Heart right ventricle (tissue), 16 donors: ENCODE measurements at places on chromosomes 16 and 17. TPM values are rescaled to one million over a fixed set of nuclear protein-coding genes. Genes with fewer than 3 reads are reported as not detected.

The SF3B3 gene
- 71.4 TPM for polyA plus RNA-seq

The NXN gene
- polyA plus RNA-seq = 9.9 TPM

The MILR1 gene
- polyA plus RNA-seq = 1.5 TPM

The ZNF785 gene
- 7.4 TPM for polyA plus RNA-seq

The KRTAP4-4 gene
- polyA plus RNA-seq = not detected

The CXCL16 gene
- polyA plus RNA-seq = 3.3 TPM

The ITGAD gene
- 0.01 TPM for polyA plus RNA-seq

- DNase-seq = no peak
- H3K4me1 ChIP-seq = no peaks in the 10 kb centered on the region
- H3K4me3 ChIP-seq = no peak overlapping the region
- no peak overlapping the region for H3K27ac ChIP-seq
- H3K27me3 ChIP-seq = peaks cover 5% of the 10 kb centered on the region
- no peaks in the 10 kb centered on the region for H3K36me3 ChIP-seq
Measured at GRCh38 chr16:77668201-77668600, 54.1 kb upstream of the NUDT7 start.

DNA sequence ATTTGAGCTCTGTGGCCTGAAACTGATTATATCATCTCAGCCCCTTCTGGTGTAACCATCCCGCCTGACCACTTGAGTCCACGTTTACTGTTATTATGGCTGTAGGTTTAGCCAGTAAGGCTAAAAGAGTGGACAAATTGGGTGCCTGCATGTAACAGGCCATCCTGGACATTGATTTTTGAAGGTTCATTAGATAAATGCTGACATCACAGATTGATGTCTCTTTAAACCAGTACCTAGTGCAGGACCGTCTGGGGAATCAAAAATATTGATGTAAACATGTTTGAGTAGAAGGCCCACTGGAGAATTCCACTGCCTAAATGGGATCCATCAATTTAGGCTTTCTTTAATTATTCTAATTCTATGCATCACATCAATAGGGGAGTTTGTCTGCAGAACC lies 215.1 kb downstream of the IRX3 start:
- H3K4me3 ChIP-seq = no peak overlapping the region
- no peak for DNase-seq
- no peaks in the 10 kb centered on the region for H3K36me3 ChIP-seq
- H3K27ac ChIP-seq = no peak overlapping the region
- H3K27me3 ChIP-seq = no peaks in the 10 kb centered on the region

GRCh38 chr17:78040440-78041385 lies 82.2 kb downstream of the TNRC6C start:
- peaks cover 16% of the 10 kb centered on the region for H3K4me1 ChIP-seq
- no peaks in the 10 kb centered on the region for H3K36me3 ChIP-seq
- H3K4me3 ChIP-seq = peak overlapping the region; percentile 60
- H3K27ac ChIP-seq = peak overlapping the region; percentile 95

DNA sequence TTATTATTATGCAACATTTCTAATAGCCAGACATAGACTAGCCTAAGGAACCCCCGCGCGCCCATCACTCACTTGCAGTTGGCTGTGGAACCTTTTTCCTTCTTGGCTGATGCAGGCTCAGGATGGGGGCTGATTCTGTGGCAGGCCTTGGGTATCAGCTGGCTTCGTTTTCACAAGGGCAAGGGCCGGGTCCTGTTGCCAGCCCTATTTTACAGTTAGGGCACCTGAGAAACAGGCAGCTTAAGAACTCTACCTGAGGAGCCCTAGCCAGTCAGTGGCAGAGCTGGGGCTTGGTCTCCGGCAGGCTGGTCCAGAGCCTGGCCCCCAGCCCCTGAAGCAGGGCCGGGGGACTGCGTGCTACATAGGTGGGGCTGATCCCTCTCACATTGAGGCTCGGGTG lies 28.7 kb downstream of the ADGRG5 start:
- no peaks in the 10 kb centered on the region for H3K4me1 ChIP-seq
- peaks cover 10% of the 10 kb centered on the region for H3K27me3 ChIP-seq
- no peak overlapping the region for H3K4me3 ChIP-seq
- no peak overlapping the region for H3K27ac ChIP-seq
- no peaks in the 10 kb centered on the region for H3K36me3 ChIP-seq

DNA sequence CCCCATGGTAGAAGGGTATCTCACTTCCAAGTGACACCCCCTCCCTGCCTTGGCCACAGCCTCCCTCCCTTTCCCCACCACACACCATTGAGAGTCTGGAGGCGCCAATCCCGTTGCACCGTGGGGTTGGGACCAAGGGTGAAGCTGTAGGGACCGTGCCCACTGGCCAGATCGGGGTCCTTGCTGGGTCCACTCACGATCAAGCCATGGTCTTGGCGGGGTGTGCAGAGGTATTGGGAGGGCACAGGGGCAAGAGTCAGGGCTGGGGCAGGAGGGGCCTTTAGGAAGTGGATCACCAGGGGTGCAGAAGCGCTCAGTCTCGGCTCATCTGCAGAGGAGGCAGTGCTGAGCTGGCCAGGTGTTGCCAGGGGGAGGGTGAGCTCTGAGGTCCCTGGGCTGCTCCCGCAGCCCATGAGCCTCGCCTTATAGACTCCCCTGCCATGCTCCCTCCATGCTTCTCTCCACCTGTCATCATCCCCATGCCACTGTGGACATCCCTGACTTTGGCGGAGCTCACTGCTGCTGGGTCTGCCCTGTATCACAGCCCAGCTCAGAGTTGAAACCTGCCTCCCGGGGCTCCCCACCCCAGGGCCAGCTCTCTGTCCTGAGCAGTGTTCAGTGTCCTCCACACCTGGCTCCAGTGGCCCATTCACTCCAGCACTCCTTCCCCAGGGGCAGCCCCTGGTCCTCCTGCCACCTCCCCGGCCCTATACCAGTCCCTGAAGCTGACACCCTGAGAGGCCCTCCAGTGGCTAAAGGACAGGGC lies 8.3 kb downstream of the CDH16 start:
- H3K4me3 ChIP-seq = no peak overlapping the region
- H3K4me1 ChIP-seq = peaks cover 15% of the 10 kb centered on the region
- H3K27ac ChIP-seq = no peak overlapping the region
- no peaks in the 10 kb centered on the region for H3K27me3 ChIP-seq

DNA sequence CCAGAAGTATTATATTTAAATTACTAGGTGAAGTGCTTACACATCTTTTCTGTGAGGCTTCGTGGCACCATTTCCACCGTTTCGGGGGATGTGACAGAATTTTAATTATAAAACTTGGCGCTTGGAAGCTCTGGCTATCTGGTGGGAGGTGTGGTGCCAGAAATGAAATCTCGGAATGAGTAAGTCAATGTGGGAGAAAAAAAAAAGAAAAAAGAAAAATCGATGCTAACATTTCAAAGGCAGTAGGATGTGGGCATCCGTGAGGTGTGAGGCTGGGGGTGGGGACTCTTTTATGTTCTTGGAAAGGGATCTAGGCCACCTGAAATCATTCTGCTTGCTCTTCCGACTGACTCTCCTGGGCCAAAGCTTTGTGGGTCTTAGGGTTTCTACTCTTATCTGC lies 21.9 kb downstream of the CPPED1 start:
- H3K27ac ChIP-seq = no peak overlapping the region
- H3K4me1 ChIP-seq = no peaks in the 10 kb centered on the region
- no peak overlapping the region for H3K4me3 ChIP-seq
- DNase-seq = no peak
- H3K36me3 ChIP-seq = peaks cover 35% of the 10 kb centered on the region
- no peaks in the 10 kb centered on the region for H3K27me3 ChIP-seq

- H3K27ac ChIP-seq = no peak overlapping the region
- H3K36me3 ChIP-seq = peaks cover 71% of the 10 kb centered on the region
- no peak overlapping the region for H3K4me3 ChIP-seq
- H3K27me3 ChIP-seq = no peaks in the 10 kb centered on the region
- no peak for DNase-seq
- no peaks in the 10 kb centered on the region for H3K4me1 ChIP-seq
Measured at GRCh38 chr16:16143038-16143763, 80.1 kb downstream of the ABCC6 start.

GRCh38 chr17:38403491-38403890 lies 24.8 kb upstream of the ARHGAP23 start:
- H3K4me1 ChIP-seq = no peaks in the 10 kb centered on the region
- H3K27ac ChIP-seq = no peak overlapping the region
- H3K4me3 ChIP-seq = no peak overlapping the region
- DNase-seq = no peak

DNA sequence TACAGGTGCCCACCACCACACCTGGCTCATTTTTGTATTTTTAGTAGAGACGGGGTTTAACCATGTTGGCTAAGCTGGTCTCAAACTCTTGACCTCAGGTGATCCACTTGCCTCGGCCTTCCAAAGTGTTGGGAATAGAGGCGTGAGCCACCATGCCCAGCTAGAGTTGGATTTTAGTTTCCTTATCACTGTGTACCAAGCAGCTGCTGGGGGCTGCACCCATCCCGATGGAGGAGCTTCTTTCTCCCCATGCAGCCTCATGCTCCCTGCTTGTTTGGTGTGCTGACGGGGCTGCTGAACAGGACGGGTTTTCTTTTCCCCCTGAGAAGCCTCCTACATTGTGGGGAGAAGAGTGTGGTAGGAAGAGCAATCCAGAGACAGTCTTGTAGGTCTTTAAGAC lies 173.2 kb downstream of the LGALS9B start:
- H3K27me3 ChIP-seq = no peaks in the 10 kb centered on the region
- no peak for DNase-seq
- no peaks in the 10 kb centered on the region for H3K4me1 ChIP-seq

- no peaks in the 10 kb centered on the region for H3K36me3 ChIP-seq
- H3K4me3 ChIP-seq = peak overlapping the region; percentile 23
- H3K27me3 ChIP-seq = no peaks in the 10 kb centered on the region
- H3K4me1 ChIP-seq = peaks cover 62% of the 10 kb centered on the region
- DNase-seq = peak; percentile 72
Measured at GRCh38 chr17:1511290-1511689, 5.1 kb downstream of the INPP5K start.

DNA sequence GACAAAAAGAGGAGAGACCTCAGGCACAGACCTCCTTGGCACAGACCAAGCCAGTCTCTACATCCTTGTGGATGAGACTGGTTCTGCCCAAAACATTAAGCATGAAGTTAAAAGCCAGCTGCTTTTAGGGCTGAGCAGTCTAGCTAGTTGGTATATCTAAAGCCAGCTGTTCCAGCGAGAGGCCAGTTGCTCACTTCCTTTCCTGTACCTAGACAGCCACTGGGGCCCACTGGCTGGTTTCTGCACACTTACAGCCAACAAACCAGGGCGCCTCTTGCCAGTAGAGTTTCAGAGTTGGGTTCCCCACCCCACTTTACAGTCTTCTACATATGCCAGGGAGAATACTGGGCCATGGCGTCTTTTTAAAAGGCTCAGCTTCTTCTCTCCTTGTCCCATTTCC lies 242.4 kb downstream of the ZFHX3 start:
- no peak overlapping the region for H3K27ac ChIP-seq
- H3K4me3 ChIP-seq = no peak overlapping the region
- no peaks in the 10 kb centered on the region for H3K36me3 ChIP-seq
- H3K4me1 ChIP-seq = no peaks in the 10 kb centered on the region

- H3K36me3 ChIP-seq = no peaks in the 10 kb centered on the region
- no peaks in the 10 kb centered on the region for H3K27me3 ChIP-seq
- no peak overlapping the region for H3K27ac ChIP-seq
- no peak overlapping the region for H3K4me3 ChIP-seq
- DNase-seq = no peak
- H3K4me1 ChIP-seq = peaks cover 48% of the 10 kb centered on the region
Measured at GRCh38 chr17:57104461-57105175, 19.6 kb downstream of the AKAP1 start.

DNA sequence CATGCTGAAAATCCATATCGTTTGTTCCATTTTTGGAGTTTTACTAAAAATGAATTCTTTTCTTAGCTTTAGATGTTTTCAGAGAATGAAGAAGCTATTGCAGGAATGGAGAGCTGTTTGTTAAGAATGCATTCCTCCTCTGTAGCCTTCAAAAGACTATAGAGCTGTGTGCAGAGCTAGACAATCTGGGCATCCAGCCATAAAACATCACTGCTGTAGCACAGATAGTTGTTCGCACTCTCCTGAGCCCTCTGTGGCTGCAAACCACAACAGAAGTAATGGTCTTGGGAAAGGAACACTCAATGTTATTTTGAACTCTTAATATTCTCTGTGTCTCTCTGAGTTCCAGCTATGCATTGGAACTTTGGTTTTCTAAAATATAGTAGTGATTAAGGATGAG lies 4.9 kb downstream of the TNRC6C start:
- peak; percentile 79 for DNase-seq
- peaks cover 74% of the 10 kb centered on the region for H3K4me1 ChIP-seq
- no peaks in the 10 kb centered on the region for H3K36me3 ChIP-seq
- no peak overlapping the region for H3K27ac ChIP-seq

- DNase-seq = no peak
- H3K27me3 ChIP-seq = no peaks in the 10 kb centered on the region
- H3K4me3 ChIP-seq = no peak overlapping the region
- no peak overlapping the region for H3K27ac ChIP-seq
- no peaks in the 10 kb centered on the region for H3K36me3 ChIP-seq
Measured at GRCh38 chr17:55159251-55159650, 105.5 kb upstream of the HLF start.

- DNase-seq = no peak
- no peaks in the 10 kb centered on the region for H3K36me3 ChIP-seq
- no peak overlapping the region for H3K4me3 ChIP-seq
Measured at GRCh38 chr16:1042866-1043265, 29.7 kb upstream of the SSTR5 start.
